ENCODE measurements at places on chromosomes 3 and 15.

DNA sequence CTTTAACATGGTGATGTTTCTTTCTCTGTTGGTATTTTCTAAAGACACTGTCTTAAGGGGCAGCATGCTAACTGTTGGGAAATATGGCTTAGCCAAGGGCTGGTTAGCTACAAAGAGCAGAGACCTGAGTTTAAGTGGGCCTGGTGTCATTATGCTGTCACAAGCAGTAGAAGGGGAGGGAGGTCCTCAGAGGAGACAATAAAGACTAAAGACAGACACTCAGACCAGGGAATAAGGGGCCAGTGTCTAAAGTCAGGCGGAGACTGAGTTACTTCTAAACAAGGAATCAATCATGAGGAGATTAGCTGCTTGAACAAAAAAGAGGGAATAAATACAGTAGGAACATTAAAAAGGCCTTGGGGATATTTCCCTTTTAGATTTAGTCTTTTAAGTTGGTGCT, 142.7 kb upstream of the DPPA4 start:
- no peak for DNase-seq

DNA sequence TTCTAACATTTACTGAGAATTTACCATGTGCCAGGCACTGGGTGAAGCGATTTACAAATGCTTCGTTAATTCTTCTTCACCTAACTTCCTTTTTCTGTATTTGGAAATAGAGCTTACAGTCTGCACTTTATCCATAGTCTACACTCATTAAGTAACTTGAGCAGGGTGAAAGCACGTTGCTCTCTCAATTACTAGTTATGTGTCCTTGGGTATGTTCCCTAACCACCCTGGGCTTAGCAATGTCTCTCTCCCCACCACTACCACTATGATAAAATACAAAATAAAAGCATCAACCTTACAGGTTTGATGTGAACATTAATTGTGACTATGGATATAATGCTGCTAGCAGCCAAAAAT, 172.9 kb upstream of the SLC2A2 start:
- DNase-seq = no peak

GRCh38 chr3:154904328-154904727, 175.8 kb upstream of the MME start:
- no peak for DNase-seq

DNA sequence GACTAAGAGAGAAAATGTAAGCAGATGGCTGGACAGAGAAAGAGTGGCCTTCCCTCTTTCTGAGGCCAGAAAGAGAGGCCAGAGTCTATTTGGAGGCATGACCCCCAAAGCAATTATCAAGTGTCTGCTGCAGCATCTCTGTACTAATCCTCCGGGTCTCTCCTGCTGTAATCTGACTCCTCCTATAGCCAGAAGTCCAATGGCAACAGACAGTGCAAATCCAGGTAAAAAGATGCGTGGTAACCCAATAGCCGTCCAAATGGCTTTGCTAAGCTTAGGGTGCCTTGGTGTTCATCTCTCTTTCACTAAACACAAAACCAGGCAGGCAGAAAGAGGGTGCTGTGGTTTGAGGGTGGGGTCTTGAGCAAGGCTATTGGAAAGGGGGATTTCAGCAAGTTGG, 91.6 kb downstream of the ADCY5 start:
- DNase-seq = no peak

DNA sequence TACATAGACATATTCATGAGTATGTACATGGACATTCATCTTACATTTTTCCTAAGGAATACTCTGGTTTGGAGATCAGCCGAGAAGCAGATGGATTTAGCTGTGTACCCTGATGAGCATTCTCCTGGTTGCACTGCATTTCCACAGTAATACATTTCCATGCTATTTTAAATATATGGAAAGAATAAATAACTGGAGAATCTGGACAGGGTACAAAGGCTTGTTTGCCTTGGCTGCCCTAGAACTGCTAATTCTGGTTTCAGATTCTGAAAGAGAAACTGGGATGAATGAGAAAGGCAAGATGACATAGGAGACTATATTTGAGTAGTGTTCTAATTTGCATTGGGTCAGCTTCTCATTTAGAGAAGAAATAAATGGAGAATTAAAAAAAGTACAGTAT, 190.8 kb upstream of the FAM3D start:
- DNase-seq = no peak

DNA sequence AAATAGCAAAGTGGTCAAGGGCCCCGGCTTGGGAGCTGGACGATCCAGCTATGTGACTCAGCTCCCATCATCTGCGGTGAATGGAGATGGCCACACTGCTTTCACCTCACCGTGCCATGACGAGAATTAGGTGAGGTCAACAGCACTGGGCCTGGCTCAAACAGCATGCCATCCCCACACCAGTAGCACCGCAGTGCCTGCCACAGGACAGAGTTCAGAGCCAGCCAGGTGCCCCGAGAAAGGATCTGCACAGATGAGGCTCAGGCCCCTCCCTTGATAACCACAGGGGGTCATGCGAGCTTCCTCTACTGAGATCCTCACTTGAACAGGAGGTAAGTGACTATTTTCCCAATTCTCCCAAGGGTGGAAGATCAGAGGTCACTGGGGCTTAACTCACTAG, 29.4 kb downstream of the ZXDC start:
- no peak for DNase-seq

DNA sequence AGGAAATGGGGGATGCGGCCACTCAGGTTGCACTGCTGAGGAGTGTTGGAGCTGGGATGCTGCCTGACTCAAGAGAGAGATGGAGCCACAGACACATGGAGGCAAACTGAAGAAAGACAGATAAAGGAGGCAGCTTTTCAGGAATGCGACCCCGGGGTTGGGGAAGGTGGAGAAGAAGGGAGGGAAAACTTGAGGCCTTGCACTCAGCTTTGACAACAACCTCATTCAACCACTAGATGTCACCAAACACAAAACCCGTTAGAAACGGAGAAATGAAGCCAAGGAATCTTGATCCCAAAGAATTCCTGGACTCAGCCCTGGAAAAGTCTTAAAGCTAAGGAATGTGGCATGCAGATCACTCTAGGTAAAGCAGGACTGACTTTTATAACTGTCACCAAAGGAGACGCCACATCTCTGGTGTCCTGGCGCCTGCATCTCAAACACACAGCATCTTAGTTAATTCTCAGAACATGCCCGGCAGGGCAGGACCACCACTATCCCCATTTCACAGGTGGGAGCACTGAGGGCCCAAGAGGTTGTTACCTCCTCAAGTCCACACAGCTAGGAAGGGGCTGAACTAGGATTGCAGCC, 59.6 kb upstream of the LMCD1 start:
- no peak for DNase-seq

DNA sequence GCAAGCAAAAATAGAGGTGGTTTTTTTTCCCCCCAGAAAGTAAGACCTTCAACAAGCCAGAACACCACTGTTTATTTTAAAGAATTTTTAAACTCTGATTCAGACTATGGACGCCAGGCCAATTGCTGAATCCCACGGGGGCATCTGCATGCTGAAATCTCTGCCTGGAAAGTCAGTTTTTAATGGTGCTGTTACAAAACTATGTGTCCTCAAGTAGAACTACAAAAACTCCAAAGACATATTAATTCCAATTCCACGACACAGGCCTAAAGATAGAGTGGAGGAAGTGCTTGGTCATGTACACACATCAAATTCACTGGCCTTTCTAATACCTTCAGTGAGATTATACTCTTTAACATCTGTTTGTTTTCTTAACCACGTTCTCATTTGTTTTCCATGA, 490.5 kb upstream of the NR2F2 start:
- DNase-seq = no peak

- DNase-seq = no peak
Measured at GRCh38 chr15:81363718-81364500, 10.1 kb downstream of the TMC3 start.

GRCh38 chr3:172270557-172271166, 177.6 kb downstream of the GHSR start:
- no peak for DNase-seq

GRCh38 chr3:186571644-186572013, 1.1 kb downstream of the DNAJB11 start:
- DNase-seq = no peak

GRCh38 chr3:10975695-10976234, 16.8 kb upstream of the SLC6A1 start:
- DNase-seq = no peak

GRCh38 chr3:20846832-20847231, 660.8 kb upstream of the SGO1 start:
- no peak for DNase-seq

- DNase-seq = no peak
Measured at GRCh38 chr3:46085421-46086082, 58.3 kb upstream of the XCR1 start.

- DNase-seq = no peak
Measured at GRCh38 chr3:64490180-64490724, 197.5 kb downstream of the ADAMTS9 start.

- DNase-seq = no peak
Measured at GRCh38 chr3:114365909-114366308, 72.1 kb downstream of the TIGIT start.

DNA sequence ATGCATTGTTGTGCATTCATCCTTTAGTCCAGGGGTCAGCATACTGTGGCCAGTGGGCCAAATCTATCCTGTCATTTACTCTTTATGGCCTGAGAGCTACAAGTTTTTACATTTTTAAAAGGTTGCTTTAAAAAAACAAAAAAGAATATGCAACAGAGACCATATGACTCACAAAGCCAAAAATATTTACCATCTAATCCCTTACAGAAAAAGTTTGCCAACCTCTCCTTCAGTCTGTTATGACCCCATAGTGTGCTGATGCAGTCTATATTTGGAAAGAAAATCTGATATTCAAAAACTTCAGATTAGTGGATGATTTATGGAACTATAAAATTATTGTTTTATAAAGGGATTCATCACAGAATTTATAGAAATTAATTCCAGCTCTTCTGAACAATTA, 237.5 kb upstream of the IL12A start:
- no peak for DNase-seq

DNA sequence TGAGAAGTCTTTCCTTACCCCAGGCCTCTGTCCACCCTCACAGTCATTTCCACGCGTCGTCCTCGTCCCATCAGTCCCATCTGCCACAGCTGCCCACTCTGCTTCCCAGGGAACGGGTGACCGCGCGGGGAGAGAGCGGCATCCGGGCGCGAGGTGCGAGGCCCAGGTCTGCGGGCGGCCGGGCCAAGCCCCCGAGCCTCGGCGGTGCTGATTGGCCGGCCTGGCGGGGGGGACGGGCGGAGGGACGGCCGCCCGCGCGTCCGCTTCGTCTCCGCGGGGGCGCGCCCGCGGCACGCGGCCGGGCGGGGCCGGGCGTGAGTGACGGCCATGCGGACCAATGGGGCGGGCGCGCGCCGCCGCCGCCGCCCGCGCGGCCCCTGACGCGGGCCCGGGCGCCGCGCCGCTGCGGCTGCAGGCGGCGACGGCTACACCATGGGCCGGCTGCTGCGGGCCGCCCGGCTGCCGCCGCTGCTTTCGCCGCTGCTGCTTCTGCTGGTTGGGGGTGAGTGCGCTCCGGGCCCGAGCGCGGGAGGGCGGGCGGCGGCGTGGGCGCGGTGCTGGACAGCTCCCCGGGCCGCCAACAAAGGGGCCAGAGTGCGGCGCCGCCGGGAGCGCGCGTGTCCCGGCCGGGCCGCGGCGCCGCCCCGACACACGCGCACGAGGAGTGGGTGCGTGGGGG, at the start of gene PODXL2:
Gene PODXL2, plus strand, starts transcription at position 398 of the 679 bp plus-strand sequence. Its CDS starts 35 bp downstream, at position 433.
- DNase-seq = no peak

GRCh38 chr3:127857333-127857732, 35.0 kb upstream of the MGLL start:
- no peak for DNase-seq

DNA sequence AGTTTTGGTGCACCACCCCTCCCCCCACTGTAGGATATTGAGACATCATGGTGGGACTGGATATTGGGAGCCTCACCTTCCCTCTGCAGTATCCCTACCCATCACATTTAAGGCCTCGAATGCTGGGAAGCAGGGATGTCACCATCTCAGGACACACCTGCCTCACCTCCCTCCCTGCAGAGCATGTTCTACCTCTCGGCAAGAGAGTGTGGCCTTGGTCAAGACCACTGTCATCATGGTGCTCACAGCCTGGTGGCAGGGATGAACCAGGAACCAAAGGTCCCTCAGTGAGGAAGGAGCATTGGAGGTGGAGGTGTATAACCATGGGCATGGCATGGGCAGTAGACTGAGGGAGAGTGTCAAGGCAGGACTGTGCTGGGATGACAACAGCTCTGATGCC, 104.8 kb downstream of the CORO2B start:
- no peak for DNase-seq

DNA sequence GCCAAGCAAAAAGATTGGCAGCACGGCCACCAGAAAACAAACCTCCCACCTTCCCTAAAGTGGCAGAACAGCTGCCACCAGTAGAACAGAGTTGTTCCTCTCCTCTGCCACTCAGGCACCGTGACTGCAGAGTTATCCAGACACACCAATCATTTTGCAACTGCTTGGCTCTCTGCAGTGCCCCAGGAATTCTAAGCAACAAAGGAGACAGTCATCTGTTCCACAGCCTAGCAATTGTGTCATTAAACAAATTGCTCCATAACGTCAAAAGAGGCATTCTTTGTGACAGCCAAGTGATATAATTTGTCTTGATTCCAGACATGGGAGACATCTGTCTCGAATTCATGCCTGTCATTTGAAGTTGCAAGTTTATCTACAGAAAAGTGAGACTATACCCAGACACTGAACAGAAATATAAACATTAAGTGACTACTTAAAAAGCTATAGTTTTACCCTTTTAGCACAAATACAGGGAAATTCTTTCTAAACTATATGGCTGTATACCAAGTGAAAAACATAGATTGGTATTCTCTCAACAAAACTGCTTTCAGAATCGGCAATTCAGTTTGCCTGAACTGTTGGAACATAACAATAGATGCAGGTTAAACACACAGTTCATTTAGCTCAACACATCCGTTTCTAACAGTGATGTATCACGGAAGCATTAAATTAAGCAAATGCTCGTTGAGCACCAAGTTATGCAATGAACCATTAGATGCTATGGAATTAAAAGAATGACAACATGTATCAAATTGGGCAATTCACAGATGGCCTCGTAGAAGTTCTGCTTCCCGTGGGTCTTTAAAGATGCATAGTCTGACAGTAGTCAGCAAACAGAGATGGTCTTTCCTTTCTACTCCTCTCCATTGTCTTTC, 281.3 kb downstream of the FGF12 start:
- DNase-seq = no peak

- DNase-seq = no peak
Measured at GRCh38 chr15:73153447-73153846, 101.2 kb downstream of the NEO1 start.

DNA sequence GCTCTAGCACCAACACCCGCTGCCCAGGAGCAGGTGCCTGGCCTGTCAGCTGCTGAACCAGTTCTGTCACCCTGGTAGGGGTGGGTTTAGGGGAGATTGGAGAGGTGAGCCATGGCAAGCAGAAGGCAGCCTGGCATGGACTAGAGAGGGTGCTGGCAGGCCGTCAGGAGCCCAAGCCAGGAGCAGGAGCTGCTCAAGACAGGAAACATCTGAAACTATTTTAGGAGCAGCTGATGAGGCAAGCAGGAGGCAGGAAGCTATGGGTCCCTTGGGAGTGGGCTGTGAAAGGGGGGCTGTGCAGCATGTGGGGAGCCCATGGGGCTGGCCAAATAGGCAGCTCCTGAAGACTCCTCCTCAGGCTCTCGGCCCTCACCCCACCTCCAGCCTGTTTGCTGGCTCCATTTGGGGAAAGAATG, 2.3 kb downstream of the INKA1 start:
- no peak for DNase-seq

GRCh38 chr3:129603561-129603942, 2.9 kb downstream of the PLXND1 start:
- DNase-seq = no peak
